Hematopoietic multipotent progenitor cell treated with erythropoietin and hydrocortisone succinate and interleukin-3 and kit ligand, for 17 days (in vitro differentiated cells): ENCODE measurements at places on chromosomes 4 and X.
A peak's percentile ranks its signal among the peaks of the same experiment; 100 is the strongest.

DNA sequence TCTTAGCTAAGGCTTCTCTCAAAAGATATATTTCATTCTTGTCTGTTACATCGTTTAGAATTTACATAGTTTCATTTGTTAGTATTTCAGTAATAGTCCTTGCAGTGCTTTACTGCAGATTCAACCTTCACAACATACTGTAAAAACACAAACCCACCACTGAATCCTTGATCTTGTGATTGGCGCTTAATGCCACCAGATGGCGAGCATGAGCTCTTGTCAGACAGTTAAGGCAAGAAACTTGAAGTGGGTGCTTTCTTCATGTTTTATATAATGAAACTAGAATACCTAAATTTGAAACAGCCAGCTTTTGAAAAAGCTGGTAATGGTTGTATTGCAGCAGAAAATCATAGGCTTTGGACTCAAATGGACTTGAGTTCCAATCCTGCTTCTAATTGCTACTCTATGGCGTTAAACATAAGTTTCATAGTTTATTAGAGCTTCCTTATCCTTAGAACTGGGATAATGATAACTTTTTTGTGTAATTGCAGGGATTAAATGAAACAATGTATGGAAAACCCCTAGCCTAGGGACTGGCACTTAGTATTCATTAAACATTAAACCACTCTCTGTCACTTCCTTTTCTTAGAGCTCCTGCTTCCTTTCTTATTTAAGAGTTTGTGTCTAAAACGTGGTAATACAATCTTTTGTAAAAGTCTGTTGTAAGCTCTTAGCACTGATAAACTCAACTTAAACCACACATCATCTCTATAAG, 95.1 kb downstream of the USP9X start:
- peak; percentile 49 for DNase-seq

- DNase-seq, result no peak
Measured at GRCh38 chr4:38672397-38673129, 8.6 kb downstream of the KLF3 start.

DNA sequence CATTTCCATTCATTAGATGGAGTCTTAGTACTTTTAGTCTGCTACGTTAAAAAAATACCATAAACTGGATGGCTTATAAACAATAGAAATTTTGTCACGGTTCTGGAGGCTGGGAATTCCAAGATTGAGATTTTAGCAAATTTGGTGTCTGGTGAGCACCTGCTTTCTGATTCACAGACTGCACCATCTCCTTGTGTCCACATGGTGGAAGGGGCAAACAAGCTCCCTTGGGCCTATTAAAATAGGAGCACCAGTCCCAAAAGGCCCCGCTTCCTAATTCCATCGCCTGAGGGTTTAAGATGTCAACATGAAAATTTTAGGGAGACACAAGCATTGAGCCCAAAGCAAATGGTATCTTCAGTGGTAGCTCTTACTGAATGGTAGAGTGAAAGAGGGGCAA, 120.5 kb upstream of the MAP9 start:
- DNase-seq, result no peak

- DNase-seq, result no peak
Measured at GRCh38 chr4:137597752-137598430, 65.6 kb upstream of the PCDH18 start.
